Ovary (tissue), 10 donors: ENCODE measurements at places on chromosomes 1 and 21. TPM values are rescaled to one million over a fixed set of nuclear protein-coding genes. Genes with fewer than 3 reads are reported as not detected.

The FAM163A gene
- total RNA-seq = not detected

The FCRL4 gene
- not detected for total RNA-seq

The NENF gene
- total RNA-seq = 192 TPM

The PTAFR gene
- total RNA-seq = 1.3 TPM

The KPRP gene
- total RNA-seq = not detected

The PRRX1 gene
- total RNA-seq = 64.9 TPM

- DNase-seq = no peak
These were observed 55.4 kb upstream of the JAK1 start for GRCh38 chr1:65021795-65022194.

DNA sequence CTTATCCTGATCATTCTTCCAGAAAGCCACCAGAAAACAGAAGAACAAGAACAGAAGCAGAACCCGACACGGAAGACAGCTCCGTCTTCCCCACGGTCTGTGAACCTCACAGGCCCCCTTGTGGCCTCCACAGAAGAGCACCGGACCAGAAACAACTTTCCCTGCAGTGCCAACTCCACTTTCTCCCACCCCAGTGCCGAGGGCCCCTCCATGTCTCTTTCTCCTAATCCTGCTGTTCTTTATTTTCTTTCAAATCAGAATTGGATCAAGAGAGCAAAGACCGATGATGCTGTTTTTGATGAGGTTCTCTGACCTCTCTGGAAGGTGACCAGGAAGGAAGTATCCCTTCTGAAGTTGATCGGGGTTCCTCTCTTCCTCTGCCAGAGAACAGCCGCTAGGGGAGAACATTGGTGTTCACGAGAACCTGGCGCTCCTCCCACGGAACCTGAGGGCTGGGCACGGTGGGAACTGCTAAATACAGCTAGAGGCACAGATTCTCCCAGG, 58.9 kb upstream of the CTTNBP2NL start:
- no peak for DNase-seq

DNA sequence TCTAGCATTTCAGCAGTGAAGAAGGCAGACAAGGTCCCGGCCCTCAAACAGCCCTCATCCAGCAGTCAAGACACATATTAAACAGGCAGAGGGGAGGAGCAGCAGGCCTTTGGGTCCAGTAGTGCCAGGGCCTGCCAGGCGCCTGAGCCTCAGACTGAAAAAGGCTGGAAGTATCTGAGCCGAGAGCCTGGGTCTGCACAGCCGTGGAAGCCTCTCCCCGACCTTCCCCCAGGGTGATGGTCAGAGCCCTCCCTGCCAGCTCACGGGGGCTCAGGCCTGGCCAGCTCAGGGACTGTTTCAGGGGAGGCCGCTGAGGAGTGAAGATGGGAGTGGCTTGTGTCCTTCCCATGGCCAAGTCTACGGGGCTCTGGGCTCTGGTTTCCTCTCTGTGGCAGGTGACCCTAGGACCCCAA, 565.2 kb downstream of the PTPRU start:
- no peak for DNase-seq

DNA sequence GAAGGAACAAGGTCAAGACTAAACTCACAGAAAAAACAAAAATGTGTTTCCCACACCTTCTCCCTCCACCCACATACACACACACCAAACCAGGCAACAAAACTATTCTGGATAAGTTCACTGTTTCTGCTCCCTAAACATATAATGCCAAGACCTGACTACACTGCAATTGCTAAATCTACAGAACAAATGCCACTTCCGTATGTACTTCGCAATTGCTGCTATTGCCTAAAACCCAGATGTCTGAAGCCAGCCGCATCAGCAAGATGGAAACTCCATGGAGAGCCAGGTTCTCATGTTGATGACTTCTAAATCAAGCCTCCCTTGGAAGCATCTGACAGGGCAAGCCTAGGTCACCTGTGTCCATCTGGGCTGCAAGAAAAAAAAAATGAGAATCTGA, 8.3 kb upstream of the AIM2 start:
- no peak for DNase-seq

DNA sequence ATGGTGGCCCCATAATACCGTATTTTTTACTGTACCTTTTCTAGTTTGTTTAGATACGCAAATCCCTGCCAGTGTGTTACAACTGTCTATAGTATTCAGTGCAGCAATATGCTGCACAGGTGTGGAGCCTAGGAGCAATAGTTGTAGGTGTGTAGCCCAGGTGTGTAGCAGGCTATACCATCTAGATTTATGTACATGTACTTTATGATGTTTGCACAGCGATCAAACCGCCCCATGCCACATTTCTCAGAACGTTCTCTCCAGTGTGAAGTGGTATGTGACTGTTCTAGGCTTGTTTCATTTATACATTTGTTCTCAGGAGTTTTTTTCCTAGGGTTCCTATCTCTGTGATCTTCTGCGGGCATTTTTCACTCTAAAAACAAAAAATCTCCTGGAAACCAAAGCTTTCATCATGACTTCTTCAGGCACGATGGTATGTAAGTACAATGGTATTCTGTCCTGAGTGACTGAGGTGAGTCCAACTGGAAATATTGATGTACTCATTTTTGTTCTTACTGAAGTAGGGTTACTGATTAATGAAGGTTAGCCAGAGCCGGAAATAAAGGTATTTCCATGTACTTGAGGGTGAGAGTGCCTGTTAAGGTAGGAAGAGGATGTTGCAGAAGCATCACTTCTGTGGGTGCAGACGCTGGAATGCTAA, 153.0 kb downstream of the GABPA start:
- no peak for DNase-seq

DNA sequence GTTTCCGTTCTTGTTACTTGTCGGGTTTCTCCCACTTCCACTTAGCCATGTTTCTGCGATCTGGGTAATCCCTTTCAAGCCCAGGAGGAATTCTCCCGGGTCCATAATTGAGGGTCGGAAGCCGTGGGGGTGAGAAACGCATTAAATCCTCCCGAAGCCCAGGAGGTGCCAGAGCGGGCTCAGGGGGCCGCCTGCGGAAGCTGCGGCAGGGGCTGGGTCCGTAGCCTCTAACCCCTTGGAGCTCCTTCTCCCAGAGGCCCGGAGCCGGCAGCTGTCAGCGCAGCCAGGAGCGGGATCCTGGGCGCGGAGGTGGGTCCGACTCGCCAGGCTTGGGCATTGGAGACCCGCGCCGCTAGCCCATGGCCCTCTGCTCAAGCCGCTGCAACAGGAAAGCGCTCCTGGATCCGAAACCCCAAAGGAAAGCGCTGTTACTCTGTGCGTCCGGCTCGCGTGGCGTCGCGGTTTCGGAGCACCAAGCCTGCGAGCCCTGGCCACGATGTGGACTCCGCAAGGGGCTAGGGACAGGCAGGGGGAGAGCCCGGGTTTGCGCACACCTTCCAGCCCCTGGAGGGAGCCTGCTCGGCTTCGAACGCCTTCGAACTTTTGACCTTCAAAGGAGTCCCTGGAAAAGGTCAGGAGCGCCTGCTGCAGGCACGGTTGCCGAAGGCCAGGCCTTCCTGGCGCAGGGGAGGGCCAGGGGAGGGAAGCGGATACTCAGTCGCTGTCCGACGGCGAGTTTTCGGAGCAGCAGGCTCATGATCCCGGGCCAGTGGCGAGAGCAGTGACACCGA, 1.7 kb upstream of the SIM2 start:
- no peak for DNase-seq
